ENCODE measurements at places on chromosomes 12 and 14.

GRCh38 chr12:88237954-88238353 is 95.8 kb downstream of the TMTC3 start:
- DNase-seq, result no peak

- DNase-seq, result no peak
Observed at GRCh38 chr14:56247495-56248200, 129.4 kb downstream of the PELI2 start.

DNA sequence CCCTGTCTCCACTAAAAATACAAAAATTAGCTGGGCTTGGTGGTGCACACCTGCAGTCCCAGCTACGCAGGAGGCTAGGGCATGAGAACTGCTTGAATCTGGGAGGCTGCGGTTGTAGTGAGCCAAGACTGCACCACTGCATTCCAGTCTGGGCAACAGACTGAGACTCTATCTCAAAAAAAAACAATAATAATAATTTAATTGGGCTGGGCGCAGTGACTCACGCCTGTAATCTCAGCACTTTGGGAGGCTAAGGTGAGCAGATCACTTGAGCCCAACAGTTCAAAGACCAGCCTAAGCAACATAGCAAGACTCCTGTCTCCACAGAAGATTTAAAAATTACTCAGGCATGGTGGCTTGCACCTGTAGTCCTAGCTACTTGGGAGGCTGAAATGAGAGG is 26.7 kb downstream of the CBX5 start:
- no peak for DNase-seq

DNA sequence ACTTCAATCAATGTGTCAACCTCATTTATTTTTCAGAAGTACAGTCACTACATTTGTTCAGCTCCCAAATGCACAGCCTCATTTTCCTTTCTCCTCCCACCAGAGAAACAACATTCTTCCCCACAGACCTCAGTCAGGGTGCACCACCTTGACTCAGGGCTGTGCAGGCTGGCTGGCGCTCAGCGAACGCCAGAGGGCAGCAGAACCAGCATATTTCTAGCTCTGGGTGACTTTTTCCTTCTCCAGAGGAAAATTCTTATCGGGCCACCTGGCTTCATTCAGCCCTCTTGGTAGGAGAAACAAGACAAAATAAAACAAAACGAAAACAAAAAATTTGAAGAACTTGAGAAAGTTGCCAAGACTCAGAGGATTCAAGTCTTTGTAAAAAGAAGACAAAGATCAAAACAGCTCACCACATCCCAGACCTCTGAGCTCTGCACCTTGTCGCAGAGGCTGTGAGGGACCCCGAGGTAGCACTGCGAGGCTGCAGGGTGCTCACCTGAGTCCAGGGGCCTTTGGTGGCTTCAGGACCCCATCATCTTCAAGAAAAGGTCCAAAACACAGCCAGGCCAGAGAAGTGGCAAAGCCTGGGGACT is 33.7 kb downstream of the PAH start:
- no peak for DNase-seq

GRCh38 chr12:121592320-121592719 is 11.5 kb upstream of the KDM2B start:
- DNase-seq, result no peak

- DNase-seq, result no peak
Observed at GRCh38 chr14:78028471-78028870, 141.7 kb upstream of the NRXN3 start.

GRCh38 chr14:22597771-22598098 is 365 bp upstream of the ABHD4 start:
- DNase-seq, result no peak

DNA sequence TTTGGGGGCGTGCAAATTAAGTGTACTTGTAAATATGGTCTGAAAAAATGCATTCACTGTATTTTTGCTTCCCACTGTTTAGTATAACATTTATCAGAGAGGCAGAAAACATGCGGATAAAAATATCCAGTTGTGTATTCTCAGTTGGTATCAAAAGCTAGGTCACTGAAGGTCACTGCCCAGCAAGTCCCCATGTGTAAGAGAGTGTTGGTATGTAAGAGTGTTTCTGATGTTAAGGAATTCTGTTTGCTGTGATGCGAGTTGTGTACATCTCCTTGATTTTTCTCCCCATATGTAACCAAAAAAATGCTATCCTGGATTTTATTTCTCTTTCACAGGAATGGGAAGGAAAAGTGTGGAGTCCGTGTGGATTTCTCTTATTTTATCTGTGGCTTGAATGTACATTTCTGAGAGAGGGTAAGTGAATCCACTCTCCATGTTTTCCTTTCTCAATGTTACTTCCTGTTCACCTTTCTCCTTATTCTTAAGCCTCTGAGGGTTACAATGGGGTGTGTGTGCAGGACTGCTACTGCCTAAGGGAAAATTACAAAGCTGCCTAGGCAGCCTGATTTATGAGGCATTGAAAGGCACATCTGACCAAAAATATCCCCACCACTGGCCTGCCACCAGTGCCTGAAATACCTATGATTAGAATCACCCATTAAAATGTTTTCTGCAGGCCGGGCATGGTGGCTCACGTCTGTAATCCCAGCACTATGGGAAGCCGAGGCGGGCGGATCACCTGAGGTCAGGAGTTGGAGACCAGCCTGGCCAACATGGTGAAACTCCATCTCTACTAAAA is 97.9 kb upstream of the USP44 start:
- no peak for DNase-seq

DNA sequence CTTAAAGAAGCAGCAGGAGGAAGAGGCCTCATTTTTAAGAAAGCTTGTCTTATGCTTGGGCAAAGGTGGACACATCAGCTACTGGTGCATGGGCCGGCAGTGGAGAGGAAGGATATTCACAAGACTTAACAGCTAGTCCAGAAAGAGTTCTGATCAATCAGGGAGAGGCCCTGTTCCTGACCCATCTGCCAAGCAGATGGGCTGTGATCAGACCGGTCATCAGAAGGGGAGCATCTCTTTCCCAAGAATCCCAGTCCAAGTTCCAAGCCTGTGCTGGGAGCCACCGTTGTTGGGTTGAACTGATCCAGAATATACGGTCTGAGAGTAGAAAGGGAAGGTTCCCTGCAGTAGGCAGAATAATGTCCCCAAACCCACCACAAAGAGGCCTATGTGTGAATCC is 32.7 kb upstream of the SOCS2 start:
- no peak for DNase-seq

DNA sequence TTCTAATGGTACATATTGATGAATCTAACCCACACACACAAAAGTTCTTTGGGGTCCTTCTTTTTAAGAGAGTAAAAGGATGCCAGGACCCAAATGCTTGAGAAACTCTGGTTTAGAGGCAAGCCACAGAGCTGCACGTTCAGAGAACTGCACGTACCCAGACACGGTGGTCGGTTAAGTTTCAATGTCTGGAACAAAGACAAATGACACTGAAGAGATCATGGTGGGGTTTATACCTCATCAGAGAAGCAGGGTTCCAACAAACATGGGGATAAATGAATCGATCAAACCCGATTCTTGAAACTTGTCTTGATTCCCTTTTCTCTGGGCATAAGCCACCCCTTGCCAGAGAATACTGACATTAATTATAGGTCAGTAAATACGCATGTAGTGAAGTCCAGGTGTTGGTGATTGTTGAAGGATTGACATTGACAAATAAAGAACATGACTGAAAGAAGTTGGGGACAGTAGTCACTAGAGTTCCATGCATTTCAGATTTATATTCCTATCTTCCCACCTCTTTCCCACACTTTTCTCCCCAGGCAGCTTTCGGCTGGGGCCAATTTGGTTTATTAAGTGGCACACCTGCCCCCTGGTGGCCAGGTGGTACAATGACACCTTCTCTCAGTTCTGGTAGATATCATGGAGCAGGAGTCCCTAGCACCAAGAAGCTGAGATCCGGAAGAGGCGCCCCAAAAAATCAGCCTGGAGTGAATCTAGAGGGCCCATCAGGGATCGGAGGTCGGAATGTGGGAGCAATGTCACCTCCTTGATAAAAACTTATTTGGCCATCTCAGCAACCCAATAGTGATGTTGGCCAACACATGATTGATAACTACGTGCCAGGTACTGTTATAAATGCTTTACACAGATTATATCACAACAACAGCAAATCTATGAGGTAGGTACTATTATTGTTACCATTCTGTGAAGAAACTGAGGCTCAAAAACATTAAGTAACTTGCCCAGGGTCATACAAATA is 17.8 kb upstream of the HDAC7 start:
- peak; percentile 68 for DNase-seq

- DNase-seq, result no peak
Observed at GRCh38 chr14:67172520-67172919, 16.7 kb upstream of the GARIN2 start.

DNA sequence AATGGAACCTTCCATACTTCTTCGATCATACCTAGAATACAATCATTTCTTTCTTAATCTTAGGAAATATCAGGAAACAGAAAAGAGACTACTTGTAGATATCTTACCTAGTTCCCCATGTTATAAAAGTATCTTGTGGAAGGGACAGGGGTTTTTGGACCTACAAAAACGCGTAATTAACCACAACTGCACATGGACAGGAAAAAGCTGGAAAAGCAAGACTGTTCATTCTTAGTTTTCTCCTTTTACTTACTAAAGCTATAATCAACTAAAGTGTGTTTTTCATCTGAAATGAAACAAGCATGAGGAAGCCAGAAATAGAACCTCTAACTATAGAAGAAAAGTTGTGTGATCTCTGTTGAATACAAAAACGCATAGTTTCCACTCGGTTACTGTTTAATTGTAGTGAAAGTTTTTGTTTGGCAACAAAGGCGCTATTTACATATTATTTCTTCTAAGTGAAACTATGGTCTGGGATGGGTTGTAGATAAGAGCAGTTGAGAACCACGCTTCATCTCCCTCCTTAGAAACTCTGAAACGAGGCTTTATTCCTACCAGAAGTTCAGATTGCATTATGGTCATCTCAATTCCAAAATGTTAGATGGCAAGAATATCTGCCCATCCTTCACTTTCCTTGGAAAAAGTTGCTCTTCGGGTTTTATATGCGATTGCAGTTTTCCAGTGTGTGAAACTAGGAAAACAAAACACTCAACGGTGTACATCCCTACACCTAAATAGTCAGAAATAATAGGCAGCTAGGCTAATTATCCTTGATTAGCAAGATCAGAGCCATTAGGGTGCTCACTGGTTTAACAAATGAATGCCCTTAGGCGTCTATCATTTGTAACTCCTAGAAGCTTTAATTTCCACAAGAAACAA is 1.1 kb downstream of the BCAT1 start:
- no peak for DNase-seq

- DNase-seq, result no peak
Observed at GRCh38 chr12:16121953-16122352, 155.5 kb downstream of the SLC15A5 start.

DNA sequence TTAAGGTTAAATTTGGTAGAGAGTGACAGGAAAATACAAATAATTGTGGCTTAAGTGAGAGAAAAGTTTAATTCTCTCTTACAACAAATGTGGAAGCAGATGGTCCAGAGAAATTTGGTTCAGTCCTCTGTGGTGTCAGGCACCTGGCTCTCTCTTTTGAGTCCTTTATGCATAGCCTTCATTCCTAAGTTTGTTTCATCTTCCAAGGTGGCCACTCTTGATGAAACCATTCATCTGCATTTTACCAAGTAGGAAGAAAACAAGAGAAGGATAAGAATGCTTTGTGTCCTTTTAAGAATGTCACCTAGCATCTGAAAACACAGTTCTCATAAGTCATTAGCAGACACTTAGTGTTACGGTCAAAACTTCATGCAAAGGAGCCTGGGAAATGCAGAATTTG is 442.5 kb downstream of the CCER1 start:
- no peak for DNase-seq

- no peak for DNase-seq
Observed at GRCh38 chr14:60695327-60695726, 28.8 kb downstream of the SIX4 start.

- DNase-seq, result no peak
Observed at GRCh38 chr14:60163693-60164092, 1.5 kb downstream of the DHRS7 start.

DNA sequence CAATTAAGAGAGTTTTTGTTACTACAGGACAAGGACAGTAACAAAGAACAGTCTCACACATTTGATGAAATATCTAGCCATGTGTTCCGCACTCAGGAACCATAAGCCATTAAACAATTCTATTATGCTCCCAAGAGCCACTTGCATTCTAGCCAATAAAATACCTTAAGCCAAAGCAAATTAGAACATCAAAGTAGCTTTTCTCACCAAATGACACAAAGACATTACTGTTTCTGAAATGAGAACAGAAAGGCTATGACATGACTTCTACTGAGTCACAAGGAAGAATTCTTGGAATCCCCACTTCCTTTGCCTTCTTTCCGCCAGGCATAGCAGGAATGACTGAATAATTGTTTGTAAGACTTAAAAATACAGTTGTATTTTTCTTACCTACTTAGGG is 445.8 kb downstream of the ATP23 start:
- DNase-seq, result no peak

GRCh38 chr12:51525518-51525917 is 65.5 kb upstream of the SCN8A start:
- DNase-seq, result no peak

GRCh38 chr14:86057018-86057667 is 527.2 kb downstream of the FLRT2 start:
- DNase-seq, result no peak

DNA sequence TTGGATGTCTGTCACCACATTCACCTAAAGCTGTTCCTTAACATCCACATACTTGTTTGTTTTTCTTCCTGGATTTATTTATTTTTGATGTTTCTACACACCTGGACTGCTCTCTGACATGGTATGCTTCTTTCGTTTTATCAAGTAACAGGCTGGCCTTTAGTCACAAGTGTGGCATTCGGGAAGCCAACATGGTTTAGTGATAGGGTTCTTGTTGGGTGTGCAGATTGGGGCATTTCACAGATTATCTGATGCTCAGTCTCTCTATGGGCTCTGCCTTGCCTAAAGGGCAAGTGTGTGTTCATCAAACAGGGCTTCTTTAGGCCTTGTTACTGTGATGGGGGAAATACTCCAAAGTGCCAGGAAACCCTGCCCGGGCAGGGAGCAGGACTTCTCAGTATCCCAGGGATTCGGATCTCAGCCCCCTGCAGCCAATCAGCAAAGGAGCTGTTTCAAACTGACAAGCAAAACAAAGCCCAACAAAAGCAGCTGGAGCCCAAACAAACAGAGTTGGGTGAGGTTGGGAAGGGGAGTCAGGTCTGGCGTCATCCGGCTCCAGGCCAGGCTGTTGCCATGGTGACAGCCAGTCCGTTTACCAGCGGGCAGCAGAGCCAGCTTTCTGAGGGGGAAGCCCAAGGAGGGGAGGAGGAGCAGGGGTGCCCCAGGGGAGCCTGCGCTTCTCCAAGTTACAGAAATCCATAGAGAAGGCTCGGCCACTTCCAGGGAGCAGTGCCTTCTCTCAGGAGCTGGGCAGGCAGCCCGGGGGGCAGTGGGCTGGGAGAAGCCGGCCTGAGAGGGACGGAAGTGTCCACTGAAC is 31.9 kb downstream of the FOS start:
- no peak for DNase-seq

DNA sequence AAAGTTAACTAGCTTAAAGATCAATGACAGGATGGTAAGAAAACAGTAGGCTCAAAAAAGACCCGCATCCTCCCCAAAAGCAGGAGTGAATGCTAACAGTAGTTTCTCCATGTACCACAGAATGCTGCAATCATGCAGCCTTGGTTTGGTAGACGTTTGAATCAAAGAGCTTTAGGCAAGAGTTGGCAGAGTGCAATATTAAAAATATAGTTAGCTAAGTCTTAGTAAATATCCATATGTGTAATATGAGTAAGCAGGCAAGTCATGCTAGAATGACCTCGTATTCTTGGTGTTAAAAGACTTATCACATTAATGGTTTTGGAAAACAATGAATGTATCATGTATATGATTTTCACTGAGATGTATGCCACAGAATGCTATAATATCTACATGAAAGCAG is 18.8 kb upstream of the KLRF1 start:
- no peak for DNase-seq
